ENCODE measurements at places on chromosomes 2 and 18.

DNA sequence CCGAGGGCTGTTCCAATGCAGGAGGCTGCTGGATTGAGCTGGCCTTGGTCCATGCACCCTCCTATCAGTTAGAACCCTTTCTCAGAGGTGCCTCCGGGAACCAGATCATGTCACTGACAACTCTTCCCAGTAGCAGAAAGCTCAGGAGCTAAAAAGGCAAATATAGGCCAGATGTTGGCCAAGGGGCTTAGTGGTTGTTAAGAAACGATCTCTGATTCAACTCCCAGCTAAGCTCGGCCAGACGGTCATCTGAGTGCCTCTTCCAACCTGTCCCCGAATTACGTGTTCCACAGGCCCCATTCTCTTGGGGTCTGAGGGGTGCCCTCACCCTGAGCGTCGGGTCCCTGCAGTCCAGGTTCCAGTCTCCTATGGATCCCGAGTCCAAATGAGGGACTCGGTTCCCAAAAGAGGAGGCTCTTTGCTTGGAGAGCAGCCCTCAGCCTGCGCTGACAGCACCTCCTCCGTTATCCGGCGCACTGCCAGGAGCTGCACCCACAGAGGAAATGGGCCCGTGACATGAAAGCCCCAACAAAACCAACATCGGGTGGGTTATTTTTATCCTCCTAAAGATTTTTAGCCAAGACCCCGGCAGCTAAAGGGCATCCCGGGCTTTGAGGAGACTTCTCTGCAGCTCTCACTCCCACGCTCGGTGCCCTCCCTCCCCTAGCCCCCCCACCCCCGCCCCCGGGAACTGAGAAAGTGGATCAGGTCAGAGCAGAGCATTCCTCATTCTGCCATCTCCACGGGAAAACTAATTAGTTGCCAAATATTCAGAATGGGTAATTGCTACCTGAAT lies 106.6 kb upstream of the ID2 start:
- no peak for DNase-seq

DNA sequence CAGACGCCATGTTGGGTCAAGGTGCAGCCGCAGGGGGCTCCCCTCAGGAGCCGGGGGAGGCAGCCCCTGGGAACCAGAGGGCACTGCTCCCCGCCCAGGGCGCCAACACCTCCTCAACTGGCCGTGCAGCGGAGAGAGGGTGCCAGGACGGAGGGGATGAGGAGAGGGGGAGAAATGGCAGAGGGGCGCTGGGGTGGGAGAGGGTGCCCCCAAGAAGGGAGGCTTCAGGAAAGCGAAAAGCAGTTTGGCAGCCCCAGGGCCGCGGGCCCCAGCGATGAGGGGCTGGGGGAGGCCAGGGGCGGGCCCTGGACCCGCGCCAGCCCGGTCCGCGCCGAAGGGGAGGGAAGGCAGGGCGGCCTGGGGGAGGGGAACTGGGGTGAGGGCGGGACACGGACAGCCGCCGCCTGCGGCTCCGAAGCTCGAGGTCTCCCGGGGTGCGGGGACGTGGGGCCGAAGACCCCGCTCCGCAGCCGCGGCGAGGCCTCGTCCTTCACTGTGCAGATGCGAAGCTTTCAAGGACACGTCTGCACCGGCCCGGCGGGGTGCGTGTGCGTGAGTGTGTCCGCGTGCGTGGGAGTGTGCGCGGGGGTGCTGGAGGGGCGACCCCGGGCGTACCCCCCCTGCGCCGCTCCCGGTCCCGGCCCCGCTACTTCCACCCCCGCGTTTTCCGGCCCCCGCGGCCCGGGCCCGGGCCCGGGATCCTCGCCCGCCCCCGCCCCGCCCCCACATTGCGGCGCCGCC lies 1.4 kb downstream of the DNMT3A start:
- DNase-seq: no peak

- DNase-seq: no peak
Observed at GRCh38 chr2:111226876-111227700, 106.4 kb downstream of the BCL2L11 start.

DNA sequence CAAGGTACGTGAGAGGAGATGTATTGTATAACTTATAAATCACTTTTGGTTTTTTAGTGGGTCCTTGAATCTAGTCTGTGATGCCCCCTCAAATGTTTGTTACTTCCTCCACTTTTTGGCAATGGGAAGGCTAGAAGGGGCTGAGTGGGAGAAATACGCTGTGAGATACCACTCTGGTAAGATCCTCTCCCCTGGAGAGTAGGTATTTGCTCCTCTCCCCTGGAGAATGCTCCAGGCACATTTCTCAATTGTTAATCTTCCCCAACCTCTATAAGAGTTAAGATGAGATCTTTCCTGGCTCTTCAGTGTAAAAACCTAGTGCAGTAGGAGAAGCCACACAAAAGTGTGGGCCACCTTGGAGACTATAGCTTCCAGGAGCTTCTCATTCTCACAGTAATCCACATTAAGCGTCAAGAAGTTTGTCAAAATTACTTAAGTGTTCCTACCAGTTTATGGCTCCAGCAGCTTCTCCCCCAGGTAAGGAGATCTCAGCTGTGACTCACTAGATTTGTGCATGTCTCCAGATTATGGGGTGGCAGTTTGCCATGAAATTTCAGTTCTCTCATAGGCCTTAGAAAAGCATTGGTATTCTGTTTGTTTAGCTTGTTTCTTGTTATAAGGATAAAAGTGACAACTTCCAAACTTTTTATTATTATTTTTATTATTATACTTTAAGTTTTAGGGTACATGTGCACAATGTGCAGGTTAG lies 182.6 kb downstream of the FSIP2 start:
- DNase-seq: no peak

Measured in stimulated activated CD4-positive, alpha-beta T cell treated with anti-CD3 and anti-CD28 coated beads, Interleukin-1b, Interleukin-23, amount 100 ng/mL, for 24 hours (primary cell).